Fibroblast of skin of left quadriceps (primary cell): ENCODE measurements at places on chromosomes 5 and 9.

GRCh38 chr9:113932906-113933584 is 56.9 kb downstream of the ZNF618 start:
- no peak for DNase-seq

- no peak for DNase-seq
Observed at GRCh38 chr9:136940526-136941230, 3.9 kb downstream of the FBXW5 start.

DNA sequence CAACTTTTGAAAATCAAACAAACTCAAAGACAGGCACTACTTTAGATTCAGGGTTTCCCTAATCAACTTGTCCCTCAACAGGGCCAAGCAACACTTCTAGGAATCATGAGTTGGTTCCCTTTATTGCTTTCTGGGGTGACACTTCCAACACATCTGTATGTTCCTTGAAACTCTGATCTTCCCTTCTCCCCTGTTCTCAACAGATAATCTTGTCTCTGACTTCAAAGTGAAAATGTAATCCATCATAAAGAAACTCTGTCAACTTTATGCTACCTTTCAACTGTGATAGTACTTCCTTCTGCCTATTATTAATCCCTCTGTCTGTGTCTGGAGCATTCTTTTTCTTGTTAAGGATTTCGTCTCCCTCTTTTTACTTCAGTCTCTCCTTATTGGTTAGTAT is 250.1 kb upstream of the MEF2C start:
- DNase-seq: no peak

DNA sequence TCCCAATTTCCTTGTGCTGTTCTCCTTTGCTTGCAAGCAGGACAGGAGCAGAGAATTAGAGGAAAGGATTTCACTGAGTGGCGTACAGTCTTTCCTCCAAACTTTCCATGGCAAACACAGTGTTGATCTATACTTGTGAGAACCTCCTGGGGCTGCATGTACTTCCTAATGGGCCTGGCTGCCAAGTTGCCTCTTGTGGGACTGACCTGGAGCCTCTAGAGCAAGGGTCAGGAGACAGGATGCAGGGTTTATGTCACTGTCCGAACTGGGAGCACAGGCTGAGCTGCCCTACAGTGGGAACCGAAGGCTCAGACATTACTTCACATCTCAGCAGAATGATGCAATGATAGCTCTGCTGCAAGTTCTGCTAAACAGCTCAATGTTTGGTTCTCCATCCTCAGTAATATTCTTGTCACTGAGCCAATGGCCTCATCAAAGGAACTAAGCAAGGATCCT is 102.3 kb downstream of the ENC1 start:
- DNase-seq: peak; percentile 56

DNA sequence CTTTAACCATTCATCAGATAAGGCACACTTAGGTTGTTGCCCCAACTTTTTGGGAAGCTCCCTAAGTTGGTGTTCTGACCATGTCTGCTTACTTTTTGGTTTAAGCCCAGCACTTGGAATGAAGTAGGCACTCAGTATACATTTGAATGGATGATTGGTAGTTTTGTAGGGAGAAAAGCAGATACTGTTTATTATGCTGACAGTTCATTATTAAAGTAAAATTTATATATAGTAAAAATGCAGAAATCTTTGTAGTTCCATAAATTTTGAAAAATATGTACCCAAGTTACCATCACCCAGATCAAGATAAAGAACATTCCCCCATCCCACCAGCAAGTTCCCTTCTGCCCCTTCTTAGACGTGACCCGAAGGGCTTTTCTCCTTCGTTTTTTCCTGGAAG is 35.4 kb downstream of the PRKACG start:
- no peak for DNase-seq

DNA sequence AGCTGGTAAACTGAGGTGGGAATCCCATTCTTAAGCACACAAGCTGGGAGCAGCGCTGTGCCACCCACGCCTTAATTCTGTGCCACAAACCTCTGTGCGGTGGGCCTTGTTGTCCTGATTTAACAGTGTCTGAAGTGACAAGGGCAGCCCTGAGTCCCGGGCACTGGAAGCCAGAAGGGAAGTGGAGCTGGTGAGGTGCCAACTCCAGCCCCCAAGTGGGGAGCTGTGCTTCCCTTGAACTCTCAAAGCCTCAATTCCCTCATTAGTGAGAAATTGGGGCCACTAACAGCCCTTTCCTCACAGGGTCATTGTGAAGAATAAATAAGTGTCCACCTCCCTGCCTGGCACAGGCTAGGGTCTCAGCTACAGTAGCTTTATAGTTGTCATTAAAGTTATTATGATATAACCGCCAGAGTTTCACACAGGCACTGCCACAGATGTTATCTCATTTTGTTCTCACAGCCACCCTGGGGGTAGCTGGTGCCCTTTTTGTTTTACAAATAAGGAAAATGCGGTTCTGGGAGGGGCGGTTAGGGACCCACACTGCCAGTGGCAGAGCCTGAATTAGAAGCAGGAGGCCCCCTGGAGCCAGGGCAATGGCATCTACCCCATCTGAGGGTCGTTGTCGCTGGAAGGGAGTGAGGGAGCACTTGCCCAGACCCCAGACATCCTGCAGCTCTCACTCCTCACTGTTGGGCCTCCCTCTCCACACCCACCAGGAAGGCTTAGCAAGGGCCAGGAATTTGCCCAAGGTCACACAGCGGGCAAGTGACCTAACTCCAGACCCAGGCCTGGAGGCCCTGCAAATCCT is 2.1 kb upstream of the TLX3 start:
- DNase-seq: no peak

DNA sequence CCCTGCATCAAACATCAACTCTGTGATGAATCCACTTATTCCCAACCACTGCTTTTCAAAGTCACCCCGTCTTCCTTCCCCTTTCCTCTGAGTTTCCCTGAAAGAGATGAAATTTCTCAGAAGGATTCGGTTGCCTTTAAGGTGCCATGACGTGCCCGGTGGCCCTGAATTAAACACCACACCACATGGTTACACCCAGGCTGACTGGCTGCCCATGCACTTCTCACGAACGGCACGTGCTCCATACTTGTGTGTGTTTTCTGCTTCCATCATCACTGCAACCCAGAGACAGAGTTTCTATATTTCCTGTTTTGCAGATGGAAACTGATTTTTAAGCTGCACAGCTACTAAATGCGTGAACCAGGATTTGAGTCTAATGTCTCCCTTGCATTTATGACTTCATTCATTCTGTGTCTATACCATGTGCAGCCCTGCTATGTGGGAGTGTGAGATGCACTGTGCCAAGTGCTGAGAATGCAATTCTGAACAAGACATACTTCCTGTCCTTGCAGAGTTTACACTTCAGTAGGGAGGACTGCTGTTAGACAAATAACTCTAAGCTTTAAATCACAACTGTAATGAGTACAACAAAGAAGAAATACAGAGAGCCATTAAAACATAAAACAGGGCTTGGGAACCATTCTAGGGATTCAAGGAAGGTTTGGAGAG is 162.9 kb downstream of the NXNL2 start:
- DNase-seq: no peak

- DNase-seq: no peak
Observed at GRCh38 chr9:38164659-38165221, 95.7 kb upstream of the SHB start.

DNA sequence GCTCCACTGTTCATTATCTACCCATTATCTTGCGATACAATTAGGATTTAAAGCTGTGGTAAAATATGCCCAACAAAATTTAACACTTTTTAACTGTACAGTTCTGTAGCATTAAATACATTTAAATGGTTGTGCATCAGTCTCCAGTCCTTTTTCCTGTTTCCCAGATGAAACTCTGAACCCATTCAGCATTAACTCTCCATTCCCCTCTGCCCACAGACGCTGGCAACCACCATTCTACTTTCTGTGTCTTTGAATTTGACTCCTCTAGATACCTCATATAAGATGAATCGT is 2.9 kb upstream of the TRIM7 start:
- no peak for DNase-seq

GRCh38 chr9:136024696-136025316 is 63.6 kb upstream of the UBAC1 start:
- no peak for DNase-seq

DNA sequence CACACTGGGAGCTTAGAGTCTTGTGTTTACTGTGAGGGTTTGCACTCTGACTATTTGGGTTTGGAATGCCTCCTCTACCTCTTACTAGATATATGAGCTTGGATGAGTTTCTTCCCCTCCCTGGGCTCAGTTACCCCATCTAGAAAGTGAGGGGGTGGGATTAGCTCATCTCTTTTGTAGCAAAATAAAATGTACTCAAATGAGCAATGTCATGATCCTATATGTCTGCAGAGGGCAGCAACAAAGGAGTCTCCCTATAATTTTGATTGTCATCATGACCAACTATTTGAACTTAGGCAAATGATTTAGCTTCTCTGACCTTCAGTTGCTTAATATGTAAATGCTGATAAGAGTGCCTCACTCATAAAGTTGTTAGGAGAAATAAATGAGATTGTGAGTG is 109.0 kb downstream of the DPYSL3 start:
- no peak for DNase-seq

- no peak for DNase-seq
Observed at GRCh38 chr5:69167493-69167855, 524 bp downstream of the CCNB1 start.

DNA sequence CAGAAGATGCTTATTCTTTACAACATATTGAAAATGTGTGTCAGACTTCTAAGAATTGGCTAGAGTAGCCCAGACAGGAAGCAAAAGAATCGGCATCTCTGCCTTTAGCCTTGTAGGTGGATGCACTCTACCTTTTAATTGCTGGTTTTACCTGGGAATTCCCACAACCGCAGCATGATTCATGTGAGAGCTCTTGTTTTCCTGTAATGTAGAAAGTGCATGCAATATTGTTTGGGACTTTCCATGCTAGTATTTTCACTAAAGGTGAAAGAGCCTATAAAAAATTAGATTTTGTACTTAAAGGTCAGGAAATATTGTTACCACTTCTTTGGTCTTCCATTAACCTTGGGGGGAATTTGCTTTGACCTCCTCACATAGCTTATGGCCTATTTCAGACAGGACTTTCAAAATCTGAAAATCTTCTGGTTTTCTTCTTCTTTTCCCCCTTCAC is 89.8 kb downstream of the NTRK2 start:
- DNase-seq: no peak

GRCh38 chr5:169219351-169219750 is 81.6 kb downstream of the SLIT3 start:
- no peak for DNase-seq

DNA sequence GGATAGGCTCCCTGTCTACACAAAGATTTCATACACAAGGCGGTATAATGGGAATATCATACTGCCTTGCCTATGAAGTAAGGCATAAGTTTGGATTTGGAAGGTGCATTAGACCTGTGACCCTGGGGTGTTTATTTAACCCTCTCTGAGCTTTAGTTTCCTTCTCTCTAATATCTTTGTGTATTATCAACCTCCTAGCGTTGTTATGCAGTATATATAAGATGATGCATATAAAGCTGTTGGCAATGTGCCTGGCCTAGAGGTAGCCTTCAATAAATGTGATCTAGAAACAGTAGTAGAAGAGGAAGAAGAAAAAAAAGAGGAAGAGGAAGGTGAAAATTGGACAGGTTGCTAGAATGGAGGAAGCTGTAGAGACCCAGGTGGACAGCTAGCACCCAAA is 311.6 kb upstream of the CLINT1 start:
- no peak for DNase-seq

- DNase-seq: peak; percentile 7
Observed at GRCh38 chr5:66932457-66932856, 264.1 kb downstream of the CD180 start.

- no peak for DNase-seq
Observed at GRCh38 chr9:114945616-114946412, 15.4 kb upstream of the TNFSF8 start.

GRCh38 chr9:114696814-114697544 is 15.0 kb upstream of the TEX48 start:
- no peak for DNase-seq

GRCh38 chr5:152405145-152405544 is at the start of gene NMUR2:
Gene NMUR2 (minus strand): TSS chr5:152405279. CDS start chr5:152405113, 166 bp downstream.
- DNase-seq: no peak

DNA sequence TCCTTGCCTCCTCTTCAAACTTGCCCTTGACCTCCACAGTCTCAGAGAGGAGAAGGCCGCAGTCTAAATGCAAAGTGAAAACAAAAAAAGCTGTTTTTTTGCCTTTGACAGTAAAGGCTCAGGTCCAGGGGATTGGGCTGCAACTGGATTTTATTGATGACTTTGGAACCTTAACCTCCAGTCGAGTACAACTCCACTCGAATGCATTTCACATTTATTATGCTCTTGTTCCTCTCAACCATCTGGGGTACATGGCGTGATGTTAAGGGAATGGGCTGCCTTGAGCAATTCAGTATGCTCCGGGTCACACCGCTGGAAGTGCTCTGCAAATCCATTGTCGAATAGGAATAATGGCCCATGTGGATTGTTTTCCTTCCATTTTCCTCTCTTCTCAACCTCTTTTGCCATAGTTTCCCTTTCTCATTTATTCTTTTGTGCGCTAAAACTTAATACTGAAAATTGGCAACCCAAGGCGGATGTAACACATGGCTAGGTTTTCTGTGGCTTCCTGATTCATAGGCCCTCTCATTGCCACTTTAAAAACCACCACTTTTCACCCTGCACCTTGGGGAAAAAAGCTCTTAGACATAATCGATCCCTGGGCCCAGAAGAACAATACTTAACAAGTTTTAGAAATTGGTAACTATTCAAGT is 34.3 kb downstream of the ITK start:
- no peak for DNase-seq

DNA sequence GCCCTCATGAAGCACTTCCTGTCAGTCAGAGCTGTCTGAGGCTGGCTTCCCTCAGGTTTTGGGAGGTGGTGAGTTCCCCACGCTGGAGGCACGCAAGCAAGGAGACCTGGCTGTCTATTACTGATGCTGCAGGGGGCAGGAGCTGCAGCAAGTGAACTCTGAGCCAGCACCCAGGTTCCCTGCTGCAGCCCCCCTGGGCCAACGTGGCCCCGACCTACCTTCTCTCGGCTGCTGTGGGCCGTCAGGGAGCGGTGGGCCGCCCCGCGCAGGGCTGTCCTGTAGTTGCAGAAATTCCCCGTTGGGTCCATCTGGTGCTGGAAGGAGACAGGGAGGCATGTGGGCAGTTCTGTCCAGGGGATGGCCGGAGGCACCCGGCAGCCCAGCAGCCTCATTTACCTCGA is 46.8 kb upstream of the RNF130 start:
- DNase-seq: no peak

DNA sequence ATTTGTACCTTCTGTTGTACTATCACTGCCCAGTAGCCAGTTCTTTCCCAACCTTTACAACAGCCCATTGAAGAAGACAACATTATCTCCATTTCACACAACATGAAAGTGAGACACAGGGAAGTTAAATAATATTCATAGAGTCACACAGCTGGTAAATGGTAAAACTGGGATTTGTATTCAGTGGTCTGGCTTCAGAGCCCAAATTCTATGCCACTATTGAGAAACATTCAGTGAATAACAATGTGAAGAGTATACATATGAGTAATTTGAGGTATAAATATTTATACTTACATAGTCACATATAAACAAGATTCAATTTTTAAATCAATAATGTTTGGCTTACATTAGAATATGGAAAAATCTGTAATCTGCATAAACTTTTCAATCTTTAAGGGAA is 13.8 kb downstream of the SMIM15 start:
- no peak for DNase-seq
